ENCODE measurements at places on chromosomes 1 and 21. TPM values are rescaled to one million over a fixed set of nuclear protein-coding genes. Genes with fewer than 3 reads are reported as not detected.

Gene SGIP1
- 19.8 TPM for total RNA-seq

Gene SASS6
- total RNA-seq: 2.4 TPM

Gene GBP1
- total RNA-seq: 42.2 TPM

Gene TMEM50A
- total RNA-seq: 109 TPM

Gene GJA4
- 20.0 TPM for total RNA-seq

Gene BNIPL
- 5.2 TPM for total RNA-seq

Gene KLHDC8A
- 0.78 TPM for total RNA-seq

Gene SYT11
- total RNA-seq: 8.9 TPM

Gene GBP6
- total RNA-seq: 0.12 TPM

Gene CRYBG2
- 6.9 TPM for total RNA-seq

Gene FCGR2B
- total RNA-seq: 30.7 TPM

Gene BEND5
- total RNA-seq: 3.4 TPM

Gene OR6N2
- 0.72 TPM for total RNA-seq

Gene ACP6
- total RNA-seq: 15.8 TPM

DNA sequence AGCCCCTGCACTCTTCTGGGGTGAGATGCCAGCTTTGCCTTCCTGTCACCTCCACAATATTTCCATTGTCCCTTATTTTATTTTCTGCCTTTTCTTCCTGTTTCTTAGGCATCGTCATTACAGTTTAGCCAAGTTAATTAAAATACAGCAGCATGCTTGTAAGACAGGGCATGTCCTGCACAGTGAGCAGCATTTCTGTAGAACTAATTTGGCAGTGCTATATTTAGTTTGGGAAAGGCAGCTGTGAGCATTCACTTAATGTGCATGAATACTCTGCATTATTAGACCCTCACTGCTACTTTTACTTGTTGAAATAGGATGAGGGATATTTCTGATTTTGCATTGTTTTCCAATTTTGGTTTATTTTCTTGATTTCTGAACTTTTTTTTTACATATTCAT, 133.3 kb downstream of the KCNK2 start:
- H3K27ac ChIP-seq: no peak overlapping the region
- H3K4me3 ChIP-seq: no peak overlapping the region
- H3K36me3 ChIP-seq: no peaks in the 10 kb centered on the region
- no peaks in the 10 kb centered on the region for H3K4me1 ChIP-seq

- no peaks in the 10 kb centered on the region for H3K27me3 ChIP-seq
- no peaks in the 10 kb centered on the region for H3K36me3 ChIP-seq
- H3K27ac ChIP-seq: no peak overlapping the region
- H3K4me1 ChIP-seq: no peaks in the 10 kb centered on the region
These were observed 18.0 kb downstream of the CD244 start for GRCh38 chr1:160844447-160845232.

DNA sequence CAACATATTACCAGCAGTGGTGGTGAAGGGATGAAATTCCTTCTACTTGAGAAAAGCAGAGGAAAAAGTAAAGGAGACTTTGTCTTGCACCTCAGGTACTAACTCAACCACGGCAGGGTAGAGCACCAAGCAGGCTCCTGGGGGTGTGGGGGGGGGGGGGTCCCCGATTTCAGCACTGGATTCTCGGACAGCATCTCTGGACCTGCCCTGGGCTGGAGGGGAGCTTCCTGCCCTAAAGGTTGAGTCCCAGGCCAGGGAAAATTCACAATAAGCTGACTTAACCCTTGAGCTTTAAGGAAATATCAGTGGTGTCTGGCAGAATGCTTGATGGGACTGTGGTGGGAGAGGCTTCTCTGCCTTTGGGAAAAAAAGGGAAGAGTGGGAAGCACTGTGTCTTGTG, 233.2 kb upstream of the CXADR start:
- no peak for DNase-seq
- no peak overlapping the region for H3K27ac ChIP-seq
- no peaks in the 10 kb centered on the region for H3K36me3 ChIP-seq
- no peak overlapping the region for H3K4me3 ChIP-seq
- H3K27me3 ChIP-seq: no peaks in the 10 kb centered on the region

DNA sequence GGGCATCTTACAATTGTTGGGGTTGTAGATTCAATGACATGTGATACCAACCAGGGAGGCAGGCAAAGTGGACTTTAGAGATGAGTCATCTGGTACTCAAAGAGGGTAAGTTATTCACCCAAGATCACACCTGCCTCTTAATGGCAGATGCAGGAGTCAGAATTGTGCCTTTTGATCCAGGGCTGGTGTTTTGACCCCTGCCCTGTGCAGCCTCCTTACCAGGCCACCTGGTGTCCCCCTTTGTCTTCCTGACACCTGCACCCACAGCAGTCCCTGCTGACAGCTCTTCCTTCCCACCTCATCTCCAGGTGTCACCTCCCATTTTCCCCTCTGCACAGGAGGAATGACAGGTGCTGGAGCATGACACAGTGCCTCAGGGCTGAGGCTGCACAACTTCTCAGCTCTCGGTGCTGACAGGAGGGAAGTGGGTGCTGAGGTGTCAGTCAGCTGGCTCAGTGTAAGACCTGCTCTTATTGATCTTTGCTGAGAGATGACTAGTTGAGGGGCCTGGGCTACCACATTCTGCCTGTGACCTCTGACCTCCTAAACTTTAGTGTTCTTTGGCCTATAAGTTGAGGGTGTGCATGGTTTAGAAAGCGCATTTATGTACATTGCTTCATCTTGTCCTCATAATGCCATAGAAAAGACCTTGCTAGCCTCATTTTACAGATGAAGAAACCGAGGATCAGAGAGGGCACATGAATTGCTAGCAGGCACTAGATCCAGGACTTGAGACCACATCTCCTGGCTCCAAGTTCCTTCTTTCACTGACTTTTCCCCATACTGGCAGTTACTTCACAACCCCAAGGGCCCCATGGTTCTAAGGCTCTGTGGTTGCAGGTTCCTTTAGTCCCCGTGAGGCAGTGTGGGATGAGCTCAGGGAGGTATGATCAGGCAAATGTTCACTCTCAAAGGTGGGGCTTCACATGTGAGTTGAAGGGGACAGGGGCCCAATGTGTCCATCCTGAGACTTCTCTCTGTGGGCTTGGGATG, 31.3 kb downstream of the CACNA1E start:
- no peaks in the 10 kb centered on the region for H3K36me3 ChIP-seq
- no peaks in the 10 kb centered on the region for H3K27me3 ChIP-seq
- H3K27ac ChIP-seq: no peak overlapping the region
- no peak overlapping the region for H3K4me3 ChIP-seq
- DNase-seq: no peak
- H3K4me1 ChIP-seq: no peaks in the 10 kb centered on the region

DNA sequence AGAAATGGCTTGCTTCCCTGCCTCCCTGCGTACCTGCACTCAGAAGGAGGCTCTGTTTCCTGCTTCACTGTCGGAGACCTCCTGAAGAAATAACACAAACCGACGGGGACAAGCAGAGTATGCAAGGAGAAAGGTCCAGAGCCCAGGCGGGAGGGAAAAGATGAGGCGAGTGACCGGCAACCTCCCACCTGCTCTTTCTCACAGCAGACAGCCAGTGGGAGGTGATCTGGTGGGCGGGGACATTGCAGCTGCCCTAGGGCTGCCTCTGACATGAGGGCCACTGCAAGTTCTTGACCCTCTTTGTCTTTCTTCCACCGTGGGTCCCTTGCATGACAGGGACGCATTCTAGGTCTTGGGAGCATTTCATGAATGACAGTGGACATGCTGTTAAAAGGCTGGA, 368.2 kb downstream of the CAMTA1 start:
- peaks cover 4% of the 10 kb centered on the region for H3K4me1 ChIP-seq
- H3K36me3 ChIP-seq: no peaks in the 10 kb centered on the region
- no peak overlapping the region for H3K27ac ChIP-seq

DNA sequence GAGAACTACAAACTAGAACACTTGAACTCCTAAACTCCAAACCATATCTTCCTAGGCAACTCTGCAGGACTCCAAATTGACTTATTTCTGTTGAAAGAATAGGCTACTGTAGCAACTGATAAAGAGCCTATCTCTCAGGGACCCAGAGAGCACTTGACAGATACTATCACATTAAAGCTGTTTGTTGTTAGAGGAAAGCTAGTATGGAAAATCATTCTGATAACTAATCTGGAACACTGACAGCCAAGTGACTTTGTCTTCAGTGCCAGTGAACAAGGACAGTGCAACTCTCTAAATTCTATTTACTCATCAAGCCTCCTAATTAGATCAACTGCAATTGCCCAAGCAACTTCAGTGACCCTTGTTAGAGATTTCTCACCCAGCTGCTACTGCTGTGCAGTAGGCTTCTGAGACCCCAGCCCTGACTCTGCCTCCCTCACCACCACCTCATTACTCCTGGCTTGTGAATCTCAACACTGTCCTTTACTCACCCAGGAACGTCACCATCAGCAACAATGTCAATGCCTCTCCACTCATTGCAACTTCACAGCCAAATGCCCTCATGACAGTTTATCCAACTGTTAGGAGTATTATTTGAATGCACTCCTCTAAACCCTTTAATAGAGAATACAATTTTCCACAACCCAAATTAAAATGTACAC, 7.4 kb upstream of the RGS13 start:
- no peaks in the 10 kb centered on the region for H3K4me1 ChIP-seq
- H3K4me3 ChIP-seq: no peak overlapping the region
- H3K27ac ChIP-seq: no peak overlapping the region
- H3K27me3 ChIP-seq: no peaks in the 10 kb centered on the region
- no peaks in the 10 kb centered on the region for H3K36me3 ChIP-seq

GRCh38 chr1:235088430-235088829, 40.2 kb downstream of the TOMM20 start:
- DNase-seq: no peak
- no peaks in the 10 kb centered on the region for H3K27me3 ChIP-seq
- H3K4me1 ChIP-seq: peaks cover 12% of the 10 kb centered on the region
- H3K36me3 ChIP-seq: no peaks in the 10 kb centered on the region
- no peak overlapping the region for H3K27ac ChIP-seq
- no peak overlapping the region for H3K4me3 ChIP-seq

GRCh38 chr21:32070676-32071330, 198.0 kb downstream of the HUNK start:
- H3K36me3 ChIP-seq: no peaks in the 10 kb centered on the region
- no peaks in the 10 kb centered on the region for H3K27me3 ChIP-seq
- no peak overlapping the region for H3K4me3 ChIP-seq
- no peak for DNase-seq

- H3K36me3 ChIP-seq: no peaks in the 10 kb centered on the region
- H3K27me3 ChIP-seq: no peaks in the 10 kb centered on the region
- H3K4me3 ChIP-seq: no peak overlapping the region
These were observed 194.6 kb downstream of the ST6GALNAC3 start for GRCh38 chr1:76269155-76269554.

DNA sequence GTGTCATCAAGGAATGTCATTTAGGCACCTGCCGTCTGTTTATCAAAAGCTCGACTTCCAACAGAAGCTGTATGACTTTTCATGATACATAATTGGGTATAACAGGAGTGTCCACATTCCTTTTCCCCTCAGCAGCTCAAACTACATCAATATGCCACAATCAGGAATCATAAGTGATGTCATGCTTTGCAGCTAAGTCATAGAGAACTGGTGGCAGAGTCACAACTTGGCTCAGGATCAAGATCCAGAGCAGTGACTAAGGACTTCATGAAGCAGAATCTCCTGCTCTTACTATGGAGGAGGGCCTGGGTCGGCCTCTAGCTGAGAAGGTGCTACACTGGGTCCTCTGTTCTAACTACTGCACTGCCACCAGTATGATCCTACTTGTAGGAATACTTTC, 36.5 kb upstream of the AGBL4 start:
- no peak overlapping the region for H3K4me3 ChIP-seq
- no peak overlapping the region for H3K27ac ChIP-seq
- H3K27me3 ChIP-seq: no peaks in the 10 kb centered on the region
- no peak for DNase-seq

- DNase-seq: no peak
- H3K4me3 ChIP-seq: no peak overlapping the region
- no peak overlapping the region for H3K27ac ChIP-seq
- H3K27me3 ChIP-seq: no peaks in the 10 kb centered on the region
- H3K36me3 ChIP-seq: no peaks in the 10 kb centered on the region
These were observed 15.1 kb downstream of the GJA5 start for GRCh38 chr1:147745271-147745670.

GRCh38 chr1:109138358-109138757, 24.4 kb downstream of the ELAPOR1 start:
- no peaks in the 10 kb centered on the region for H3K36me3 ChIP-seq
- no peaks in the 10 kb centered on the region for H3K27me3 ChIP-seq
- no peak for DNase-seq
- H3K4me3 ChIP-seq: no peak overlapping the region
- peaks cover 6% of the 10 kb centered on the region for H3K4me1 ChIP-seq
- H3K27ac ChIP-seq: no peak overlapping the region

GRCh38 chr1:227032396-227032795, 92.3 kb downstream of the COQ8A start:
- DNase-seq: no peak
- no peaks in the 10 kb centered on the region for H3K27me3 ChIP-seq
- H3K4me1 ChIP-seq: no peaks in the 10 kb centered on the region
- H3K4me3 ChIP-seq: no peak overlapping the region
- H3K36me3 ChIP-seq: peaks cover 43% of the 10 kb centered on the region

- no peak for DNase-seq
- no peaks in the 10 kb centered on the region for H3K36me3 ChIP-seq
- no peak overlapping the region for H3K4me3 ChIP-seq
- H3K27ac ChIP-seq: no peak overlapping the region
These were observed 35.1 kb downstream of the FRRS1 start for GRCh38 chr1:99731384-99731783.

DNA sequence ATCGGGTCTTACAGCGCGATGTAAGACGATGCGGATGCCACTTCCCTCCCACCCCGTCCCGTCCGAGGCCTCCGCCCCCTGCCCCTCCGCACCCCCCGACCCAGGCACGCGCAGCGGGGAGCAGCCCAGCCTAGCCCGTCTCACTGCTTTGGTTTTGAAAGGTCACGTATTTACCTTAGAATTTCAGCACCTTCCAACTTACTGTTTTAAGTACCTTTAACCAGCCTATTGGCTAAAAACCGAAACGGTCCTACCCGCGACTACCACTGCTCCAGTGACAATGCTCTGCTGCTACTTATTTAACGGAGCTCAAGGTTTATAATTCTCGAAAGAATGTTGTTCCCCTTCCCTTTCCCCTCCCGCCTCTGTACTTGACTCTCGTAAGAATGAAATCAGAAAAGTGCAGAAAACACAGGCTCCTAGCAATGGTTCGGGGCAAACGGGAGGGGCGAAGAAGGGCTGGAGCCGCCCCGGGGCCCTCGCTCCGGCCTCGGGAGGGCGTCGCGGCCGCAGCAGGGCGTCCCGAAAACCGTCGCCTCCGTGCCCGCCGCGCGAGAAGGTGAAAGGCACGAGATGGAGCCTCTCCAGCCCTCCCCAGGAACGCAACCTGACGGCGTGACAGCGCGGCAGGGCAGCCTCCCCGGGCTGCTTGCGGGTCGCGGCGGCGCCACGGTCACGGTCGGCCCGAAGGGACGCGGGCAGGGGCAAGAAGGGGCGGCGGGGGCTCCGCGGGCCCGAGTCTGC, 667 bp downstream of the TMEM50B start:
- peak; percentile 70 for DNase-seq
- H3K36me3 ChIP-seq: no peaks in the 10 kb centered on the region
- H3K4me1 ChIP-seq: peaks cover 18% of the 10 kb centered on the region
